ENCODE measurements at places on chromosomes 11 and 22. TPM values are rescaled to one million over a fixed set of nuclear protein-coding genes. Genes with fewer than 3 reads are reported as not detected.

SLC29A2 gene
- total RNA-seq, result 17.0 TPM

PTPRCAP gene
- total RNA-seq, result 219 TPM

- no peak for DNase-seq
- no peaks in the 10 kb centered on the region for H3K27me3 ChIP-seq
- H3K4me1 ChIP-seq, result no peaks in the 10 kb centered on the region
- H3K4me3 ChIP-seq, result no peak overlapping the region
- H3K27ac ChIP-seq, result no peak overlapping the region
These were observed 172.0 kb downstream of the CNTN5 start for GRCh38 chr11:99192716-99193115.

PGA4 gene
- total RNA-seq, result not detected

CDC42EP2 gene
- 1.3 TPM for total RNA-seq

CALCA gene
- total RNA-seq, result not detected

INS gene
- total RNA-seq, result not detected

- H3K27ac ChIP-seq, result no peak overlapping the region
- no peaks in the 10 kb centered on the region for H3K4me1 ChIP-seq
- DNase-seq, result no peak
- no peaks in the 10 kb centered on the region for H3K27me3 ChIP-seq
- no peak overlapping the region for H3K4me3 ChIP-seq
These were observed 3.6 kb downstream of the SYNGR1 start for GRCh38 chr22:39353346-39353745.

- no peak overlapping the region for H3K4me3 ChIP-seq
- no peak for DNase-seq
- H3K4me1 ChIP-seq, result no peaks in the 10 kb centered on the region
- no peaks in the 10 kb centered on the region for H3K36me3 ChIP-seq
- H3K27ac ChIP-seq, result no peak overlapping the region
These were observed 44.2 kb downstream of the LMO1 start for GRCh38 chr11:8219257-8220021.

SCGB2A2 gene
- total RNA-seq, result not detected

GRCh38 chr11:93054881-93055280, 85.4 kb downstream of the MTNR1B start:
- no peaks in the 10 kb centered on the region for H3K27me3 ChIP-seq
- no peak overlapping the region for H3K4me3 ChIP-seq
- H3K4me1 ChIP-seq, result no peaks in the 10 kb centered on the region
- no peak for DNase-seq
- no peak overlapping the region for H3K27ac ChIP-seq
- no peaks in the 10 kb centered on the region for H3K36me3 ChIP-seq

DNA sequence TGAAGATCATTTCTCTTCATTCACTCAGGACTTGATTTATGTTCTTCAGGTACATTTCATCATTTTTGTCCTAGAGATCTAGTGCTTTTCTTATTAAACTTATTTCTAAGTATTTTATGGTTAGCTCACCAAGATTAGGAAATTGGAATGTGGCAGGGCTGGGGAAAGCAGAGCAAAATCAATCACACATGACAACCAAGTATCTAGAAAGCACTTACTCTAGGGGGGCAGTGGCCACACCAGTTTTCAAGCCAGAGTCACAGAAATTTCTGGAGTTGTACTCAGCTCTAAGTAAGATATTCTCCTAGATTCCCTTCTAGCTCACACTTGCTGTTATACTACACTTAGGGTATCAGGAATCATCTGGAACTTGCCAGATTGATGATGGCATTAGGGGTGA, 33.3 kb upstream of the MYEOV start:
- no peaks in the 10 kb centered on the region for H3K4me1 ChIP-seq
- H3K4me3 ChIP-seq, result no peak overlapping the region
- H3K36me3 ChIP-seq, result no peaks in the 10 kb centered on the region
- no peak overlapping the region for H3K27ac ChIP-seq
- H3K27me3 ChIP-seq, result no peaks in the 10 kb centered on the region

- H3K4me3 ChIP-seq, result no peak overlapping the region
- no peaks in the 10 kb centered on the region for H3K27me3 ChIP-seq
- no peaks in the 10 kb centered on the region for H3K4me1 ChIP-seq
These were observed 433.2 kb downstream of the MIAT start for GRCh38 chr22:27090611-27091011.

DNA sequence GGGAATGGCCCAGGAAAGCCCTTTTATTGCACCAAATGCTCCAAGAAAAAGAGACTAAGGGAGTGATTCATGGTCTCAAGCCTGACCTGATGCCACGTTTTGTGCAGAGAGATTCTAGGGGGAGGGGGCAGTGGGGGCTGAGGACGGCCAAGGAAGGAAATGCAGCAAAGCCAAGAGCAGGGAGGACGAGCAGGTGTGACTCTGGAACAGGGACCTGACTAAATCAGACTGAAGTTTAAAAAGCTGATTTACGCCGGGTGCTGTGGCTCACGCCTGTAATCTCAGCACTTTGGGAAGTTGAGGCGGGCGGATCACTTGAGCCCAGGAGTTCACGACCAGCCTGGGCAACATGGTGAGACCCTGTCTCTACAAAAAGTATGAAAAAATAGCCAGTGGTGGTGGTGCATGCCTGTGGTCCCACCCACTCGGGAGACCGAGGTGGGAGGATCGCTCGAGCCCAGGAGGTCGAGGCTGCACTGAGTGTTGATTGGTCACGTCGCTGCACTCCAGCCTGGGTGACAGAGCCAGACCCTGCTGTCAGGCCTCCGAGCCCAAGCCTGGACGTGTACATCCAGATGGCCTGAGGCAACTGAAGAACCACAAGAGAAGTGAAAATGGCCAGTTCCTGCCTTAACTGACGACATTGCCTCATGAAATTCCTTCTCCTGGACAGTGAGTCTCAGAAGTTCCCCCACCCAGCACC, 10.8 kb upstream of the IFITM3 start:
- no peak for DNase-seq
- H3K27ac ChIP-seq, result no peak overlapping the region
- peaks cover 30% of the 10 kb centered on the region for H3K4me1 ChIP-seq
- H3K36me3 ChIP-seq, result no peaks in the 10 kb centered on the region
- H3K4me3 ChIP-seq, result peak overlapping the region; percentile 19

DNA sequence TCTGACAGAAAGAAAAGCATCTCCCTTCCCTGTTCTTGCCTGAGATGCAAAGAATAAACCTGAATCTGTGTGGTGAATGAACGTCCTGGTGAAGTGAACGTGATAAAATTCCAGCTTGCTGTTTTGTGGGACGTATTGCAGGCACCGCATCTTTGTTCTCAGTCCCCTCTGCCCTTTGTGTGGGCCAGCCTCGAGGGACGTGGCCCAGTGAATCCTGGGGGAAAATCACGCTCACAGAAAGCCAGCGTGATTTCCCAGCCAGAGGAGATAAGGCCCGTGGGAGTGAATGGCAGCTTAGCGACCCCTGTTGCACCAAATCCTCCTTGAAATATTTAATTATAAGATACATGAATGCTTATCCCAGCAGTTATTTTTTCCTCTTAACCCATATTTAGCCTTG, 129.1 kb downstream of the COMMD9 start:
- H3K36me3 ChIP-seq, result no peaks in the 10 kb centered on the region
- no peaks in the 10 kb centered on the region for H3K27me3 ChIP-seq

JAM3 gene
- total RNA-seq, result 5.2 TPM

GRCh38 chr22:41857155-41857859, 24.4 kb downstream of the SREBF2 start:
- H3K27me3 ChIP-seq, result no peaks in the 10 kb centered on the region

DNA sequence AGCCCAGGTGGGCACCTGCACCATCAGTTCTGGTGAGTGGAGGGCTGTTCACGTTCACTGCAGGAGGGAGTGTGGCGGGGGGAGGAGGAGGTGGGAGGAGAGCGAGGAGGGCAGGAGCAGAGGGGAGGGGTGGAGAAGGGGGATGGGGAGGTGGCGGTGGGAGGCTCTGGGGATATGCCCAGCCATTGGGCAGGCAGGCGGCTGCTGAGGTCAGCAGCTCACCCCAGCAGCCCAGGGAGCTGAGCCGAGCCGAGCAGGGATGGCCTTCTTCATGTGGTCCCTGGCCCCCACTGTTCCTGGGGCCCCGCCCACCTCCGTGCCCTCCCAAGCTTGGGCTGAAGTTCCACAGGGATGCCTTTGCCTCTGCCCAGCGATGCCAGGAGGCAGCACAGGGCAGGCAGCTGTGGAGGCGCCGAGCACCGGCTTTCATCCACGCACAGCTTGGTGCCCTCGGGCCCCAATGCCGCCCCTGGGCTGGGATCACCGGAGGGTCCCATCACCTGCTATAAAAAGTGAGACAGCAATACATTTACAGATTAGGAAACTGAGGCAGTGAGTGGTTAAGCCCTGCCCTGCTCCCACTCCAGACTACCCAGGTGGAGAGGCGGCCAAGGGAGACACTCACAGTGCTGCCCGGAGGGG, 21.6 kb downstream of the RTN4R start:
- no peak for DNase-seq
- H3K4me3 ChIP-seq, result no peak overlapping the region
- H3K4me1 ChIP-seq, result peaks cover 35% of the 10 kb centered on the region
- no peaks in the 10 kb centered on the region for H3K36me3 ChIP-seq
- no peaks in the 10 kb centered on the region for H3K27me3 ChIP-seq
- peak overlapping the region; percentile 78 for H3K27ac ChIP-seq

DNA sequence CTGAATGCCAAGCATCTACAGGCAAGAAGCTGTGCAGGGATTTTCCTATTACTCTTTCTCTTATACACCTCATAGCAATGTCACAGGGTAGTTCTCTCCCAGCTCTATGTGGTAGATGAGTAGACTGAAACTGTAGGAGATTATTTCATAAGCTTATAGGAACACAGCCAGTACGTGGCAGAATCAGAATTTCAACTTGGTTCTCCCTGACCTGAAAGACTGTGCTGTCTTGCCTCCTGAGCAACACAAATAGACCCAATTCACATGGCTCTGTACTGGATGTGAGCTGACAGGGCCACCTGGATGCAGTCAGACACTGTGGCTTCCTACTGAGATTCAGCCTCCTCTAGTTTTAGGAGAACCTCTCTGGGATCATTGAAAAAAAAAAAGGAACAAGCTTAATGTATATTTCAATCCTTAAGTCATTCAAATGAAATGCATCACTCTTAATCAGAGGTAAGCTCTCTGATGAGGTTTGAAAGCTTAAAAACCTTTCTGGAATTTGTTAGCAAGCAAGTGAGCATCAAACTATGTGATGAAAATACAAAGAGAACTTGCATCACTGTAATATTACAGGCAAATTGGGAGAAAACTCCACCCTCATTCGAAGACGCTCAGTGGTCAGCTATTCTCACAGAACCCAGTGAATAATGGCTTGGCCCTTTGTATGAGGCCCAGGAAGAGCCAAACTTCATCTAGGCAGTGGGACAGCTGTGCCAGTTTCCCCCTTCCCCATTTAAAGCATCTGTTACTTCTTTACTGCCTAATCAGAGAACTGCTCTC, 1039.3 kb downstream of the NTM start:
- H3K4me1 ChIP-seq, result no peaks in the 10 kb centered on the region
- H3K27me3 ChIP-seq, result no peaks in the 10 kb centered on the region
- DNase-seq, result no peak

DNA sequence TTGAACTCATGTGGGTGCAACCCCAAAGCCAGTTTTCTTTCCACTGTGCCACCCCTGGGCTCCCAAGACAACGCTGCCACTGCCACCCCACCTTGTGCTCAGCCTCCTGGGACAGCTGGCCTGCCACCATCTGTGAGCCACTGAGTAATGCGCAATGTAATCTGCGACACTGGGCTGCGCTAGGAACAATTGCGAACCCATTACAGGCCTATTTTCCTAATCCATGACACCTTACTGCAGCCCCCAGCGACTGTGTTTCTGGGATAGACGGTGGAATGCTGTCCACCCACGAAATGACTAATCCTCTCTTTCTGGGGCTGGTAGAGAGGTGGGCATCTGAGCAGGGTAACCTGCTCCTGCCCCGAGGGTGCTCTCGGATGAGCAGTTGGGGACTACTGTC, 22.2 kb downstream of the FLRT1 start:
- no peaks in the 10 kb centered on the region for H3K27me3 ChIP-seq
- no peak overlapping the region for H3K4me3 ChIP-seq
- peaks cover 4% of the 10 kb centered on the region for H3K4me1 ChIP-seq
- no peak for DNase-seq

EXPH5 gene
- total RNA-seq, result 8.3 TPM

MUC2 gene
- not detected for total RNA-seq

HTR3B gene
- total RNA-seq, result not detected

MRGPRX4 gene
- not detected for total RNA-seq

- H3K4me3 ChIP-seq, result no peak overlapping the region
- no peaks in the 10 kb centered on the region for H3K27me3 ChIP-seq
- peak; percentile 44 for DNase-seq
- peak overlapping the region; percentile 58 for H3K27ac ChIP-seq
These were observed 22.8 kb downstream of the ARRB1 start for GRCh38 chr11:75328426-75329277.

TRIM49 gene
- not detected for total RNA-seq

DNA sequence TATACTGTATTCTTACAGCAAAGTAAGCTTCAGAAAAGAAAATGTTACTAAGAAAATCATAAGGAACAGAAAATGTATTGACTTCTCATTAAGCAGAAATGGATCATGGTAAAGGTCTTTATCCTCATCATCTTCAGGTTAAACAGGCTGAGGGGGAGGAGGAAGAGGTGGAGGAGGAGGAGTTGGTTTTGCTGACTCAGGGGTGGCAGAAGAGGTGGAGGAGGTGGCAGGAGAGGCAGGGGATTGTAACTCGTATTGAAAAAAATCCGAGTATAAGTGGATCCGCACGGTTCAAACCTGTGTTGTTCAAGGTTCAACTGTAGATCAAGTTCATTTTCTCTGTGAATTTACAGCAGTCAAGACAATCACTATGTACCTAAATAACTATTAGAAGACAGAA, 13.0 kb downstream of the GLB1L3 start:
- no peaks in the 10 kb centered on the region for H3K36me3 ChIP-seq
- H3K27ac ChIP-seq, result no peak overlapping the region
- no peak for DNase-seq
- H3K4me3 ChIP-seq, result no peak overlapping the region
- H3K27me3 ChIP-seq, result no peaks in the 10 kb centered on the region

- no peak overlapping the region for H3K27ac ChIP-seq
- H3K36me3 ChIP-seq, result no peaks in the 10 kb centered on the region
- no peaks in the 10 kb centered on the region for H3K27me3 ChIP-seq
- H3K4me1 ChIP-seq, result no peaks in the 10 kb centered on the region
These were observed 19.8 kb downstream of the LRP4 start for GRCh38 chr11:46898396-46899095.

DNA sequence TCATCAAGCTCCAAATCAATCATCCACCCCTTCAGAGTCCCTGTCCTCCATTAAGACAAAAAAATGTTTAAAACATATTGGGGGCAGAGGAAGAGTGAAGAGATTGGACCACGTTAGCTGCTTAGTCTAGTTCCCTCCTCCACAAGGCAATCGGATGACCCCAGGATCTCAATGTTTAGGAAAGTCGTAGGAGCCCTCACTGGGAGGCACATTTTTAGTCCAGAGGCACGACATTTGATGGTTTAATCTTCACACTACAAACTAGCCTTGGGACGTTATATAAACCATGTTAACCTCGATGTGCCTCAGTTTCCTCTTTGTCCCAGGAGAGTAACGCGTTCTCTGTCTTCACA, 588 bp upstream of the FAT3 start:
- no peak overlapping the region for H3K27ac ChIP-seq
- H3K27me3 ChIP-seq, result peaks cover 9% of the 10 kb centered on the region
- no peak for DNase-seq

All from naive thymus-derived CD4-positive, alpha-beta T cell (primary cell).